ENCODE measurements at places on chromosomes 11 and 22.

DNA sequence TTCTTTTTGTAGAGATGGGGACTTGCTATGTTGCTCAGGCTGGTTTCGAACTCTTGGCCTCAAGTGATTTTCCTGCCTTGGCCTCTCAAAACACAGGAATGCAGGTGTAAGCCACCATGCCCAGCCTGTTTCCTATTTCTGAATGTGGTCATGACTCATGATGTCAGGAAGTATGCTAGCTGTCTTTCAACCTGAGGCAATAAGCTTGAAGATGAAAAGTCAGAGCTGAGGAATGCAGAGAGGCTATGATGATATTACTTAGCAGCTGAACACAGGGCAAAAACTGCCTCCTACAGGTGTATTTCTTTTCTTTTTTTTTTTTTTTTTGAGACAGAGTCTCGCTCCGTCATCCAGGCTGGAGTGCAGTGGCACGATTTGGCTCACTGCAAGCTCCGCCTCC, 9.0 kb upstream of the NUCB2 start:
- no peak for DNase-seq

DNA sequence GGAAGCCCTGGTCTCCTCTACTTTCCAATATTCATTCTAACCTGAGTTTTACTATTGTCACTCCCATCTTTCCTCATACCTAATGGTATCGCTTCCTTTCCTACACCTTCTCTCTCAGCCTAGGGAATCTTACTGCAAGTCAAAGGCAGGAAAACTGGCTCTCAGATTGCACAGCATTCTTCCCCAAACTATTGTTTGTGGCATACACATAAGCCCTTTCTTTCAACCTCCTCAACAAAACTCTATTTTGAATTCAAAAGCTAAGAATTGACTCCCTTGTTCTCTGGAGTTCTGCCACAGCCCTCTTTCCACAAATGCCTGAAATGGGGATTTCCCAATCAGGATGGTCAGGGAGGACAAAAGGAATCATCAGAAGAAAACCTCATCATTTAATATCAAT, 181.5 kb downstream of the FAM76B start:
- DNase-seq: no peak

DNA sequence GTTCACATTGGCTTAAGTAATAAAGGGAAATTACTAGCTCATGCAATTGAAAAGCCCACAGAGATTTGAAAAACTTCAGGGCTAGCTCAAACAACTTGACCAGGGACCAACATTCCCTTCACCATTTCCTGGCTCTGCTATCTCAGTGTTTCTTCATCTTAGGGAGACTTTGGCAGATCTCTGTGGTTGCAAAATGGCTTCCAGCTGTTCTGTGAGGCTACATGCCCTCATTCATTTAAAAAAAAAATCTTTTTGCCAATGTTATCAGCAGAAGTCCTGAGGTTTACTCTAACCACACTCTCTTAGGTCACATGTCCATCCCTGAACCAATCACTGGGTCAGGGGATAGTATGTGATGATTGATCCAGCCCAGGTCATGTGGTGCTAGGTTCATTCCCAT, 13.9 kb upstream of the RASSF10 start:
- DNase-seq: no peak

GRCh38 chr11:121773076-121773475, 320.3 kb upstream of the SORL1-AS1 start:
- no peak for DNase-seq

DNA sequence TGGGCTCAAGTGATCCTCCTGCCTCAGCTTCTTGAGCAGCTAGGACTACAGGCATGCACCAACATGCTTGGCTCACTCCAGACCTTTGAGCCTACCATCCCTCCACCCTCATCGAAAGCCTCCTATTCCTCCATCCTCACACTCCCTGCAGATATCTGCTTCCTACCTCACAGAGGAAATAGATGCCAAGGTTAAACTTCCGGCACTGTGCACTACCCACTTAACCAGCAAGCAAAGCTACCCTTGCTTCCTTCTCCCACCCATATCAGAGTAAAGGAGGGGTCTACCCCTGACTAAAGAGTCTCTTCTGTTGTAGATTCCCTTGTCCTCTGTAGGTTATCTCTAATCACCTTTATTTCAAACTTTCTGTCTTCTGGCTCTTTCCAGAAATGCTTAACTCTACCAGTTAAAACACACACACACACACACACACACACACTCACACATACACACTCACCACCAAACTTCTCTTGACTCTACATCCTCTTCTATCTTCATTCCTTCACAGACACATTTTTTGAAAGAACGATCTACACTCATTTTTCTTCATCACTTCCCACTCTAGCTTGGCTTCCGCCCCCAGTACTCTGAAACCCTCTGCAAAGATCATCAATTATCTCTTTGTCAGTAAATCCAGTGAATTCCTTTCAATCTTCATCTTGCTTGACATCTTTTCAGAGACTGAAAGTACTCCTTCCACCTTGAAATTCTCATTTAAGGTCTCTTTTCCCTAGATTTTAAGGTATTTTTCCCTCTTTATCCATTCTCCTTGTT, 10.9 kb upstream of the SIK2 start:
- no peak for DNase-seq

DNA sequence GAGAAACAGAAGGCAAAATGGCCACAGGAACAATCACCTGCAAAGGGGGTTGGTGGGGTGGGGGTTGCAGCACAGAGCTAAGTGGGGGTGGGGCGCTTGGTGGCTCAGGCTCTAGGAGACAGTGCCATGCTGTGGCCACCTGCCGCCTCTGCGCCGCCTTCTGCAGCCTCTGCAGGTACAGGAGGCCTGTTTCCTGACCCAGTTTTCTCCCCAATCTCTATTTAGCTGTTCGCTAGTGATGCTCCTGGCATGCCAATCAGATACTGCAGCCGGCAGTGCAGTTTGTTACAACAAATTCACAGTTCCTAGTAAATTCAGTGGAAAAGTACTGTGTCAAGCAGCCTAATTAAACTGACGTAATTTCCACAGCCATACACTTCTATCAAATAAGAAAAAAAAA, 106.4 kb downstream of the SERGEF start:
- DNase-seq: no peak

GRCh38 chr11:4071914-4072313, 22.7 kb upstream of the RRM1 start:
- DNase-seq: no peak

DNA sequence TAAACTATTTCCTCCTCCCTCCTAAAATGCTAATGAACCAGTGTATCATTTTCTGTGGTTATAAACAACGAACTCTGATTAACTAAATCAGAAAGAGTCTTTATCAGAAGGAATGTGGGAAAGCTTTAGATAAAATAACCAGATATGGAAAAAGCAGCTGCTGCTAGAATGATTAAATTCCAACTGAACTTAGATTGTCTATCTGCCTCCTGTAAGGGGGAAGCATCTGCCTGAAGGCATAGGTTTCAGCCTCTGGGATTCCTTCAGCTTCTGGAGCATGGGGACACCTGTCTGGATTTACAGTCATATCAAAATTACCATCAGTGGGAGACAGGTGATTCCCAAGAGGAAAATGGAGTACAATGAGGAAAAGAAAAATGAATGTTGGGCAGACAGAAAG, 1095.5 kb upstream of the CCDC90B start:
- DNase-seq: no peak

DNA sequence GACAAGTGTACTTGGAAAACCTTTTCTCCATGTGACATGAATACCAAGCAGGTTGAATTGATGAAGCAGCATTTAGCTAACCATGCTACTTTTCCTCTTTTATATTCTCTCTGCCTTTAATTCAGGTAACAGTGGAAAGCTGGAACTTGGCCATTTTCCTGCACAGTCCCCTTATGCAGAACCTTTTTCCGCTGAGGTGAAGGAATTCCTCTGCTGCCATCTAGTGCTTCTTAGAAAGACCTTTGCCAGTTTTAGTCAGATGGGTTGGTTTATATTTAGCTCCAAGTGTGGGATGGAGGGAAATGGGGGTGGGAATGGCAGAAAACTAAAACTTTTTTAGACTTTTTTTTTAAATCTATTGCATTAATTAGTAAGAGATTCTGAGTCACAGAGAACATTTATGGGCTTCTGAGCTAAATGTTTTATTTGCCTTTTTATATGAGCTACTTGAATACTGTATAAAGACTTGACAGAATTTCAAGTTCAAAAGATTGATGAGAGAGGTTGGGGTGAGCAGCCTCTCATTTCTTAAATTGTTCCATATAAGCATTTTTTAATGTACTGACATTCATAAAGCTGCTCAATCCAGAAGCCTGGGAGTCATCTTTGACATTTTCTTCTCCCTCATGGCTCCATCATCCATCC, 153.9 kb upstream of the ZC3H12C start:
- DNase-seq: no peak

- DNase-seq: no peak
These were observed 10.4 kb downstream of the SPON1 start for GRCh38 chr11:13972944-13973343.

GRCh38 chr22:31206896-31207687, 5.0 kb upstream of the LIMK2 start:
- DNase-seq: no peak
